ENCODE measurements at places on chromosomes 16 and 17.

DNA sequence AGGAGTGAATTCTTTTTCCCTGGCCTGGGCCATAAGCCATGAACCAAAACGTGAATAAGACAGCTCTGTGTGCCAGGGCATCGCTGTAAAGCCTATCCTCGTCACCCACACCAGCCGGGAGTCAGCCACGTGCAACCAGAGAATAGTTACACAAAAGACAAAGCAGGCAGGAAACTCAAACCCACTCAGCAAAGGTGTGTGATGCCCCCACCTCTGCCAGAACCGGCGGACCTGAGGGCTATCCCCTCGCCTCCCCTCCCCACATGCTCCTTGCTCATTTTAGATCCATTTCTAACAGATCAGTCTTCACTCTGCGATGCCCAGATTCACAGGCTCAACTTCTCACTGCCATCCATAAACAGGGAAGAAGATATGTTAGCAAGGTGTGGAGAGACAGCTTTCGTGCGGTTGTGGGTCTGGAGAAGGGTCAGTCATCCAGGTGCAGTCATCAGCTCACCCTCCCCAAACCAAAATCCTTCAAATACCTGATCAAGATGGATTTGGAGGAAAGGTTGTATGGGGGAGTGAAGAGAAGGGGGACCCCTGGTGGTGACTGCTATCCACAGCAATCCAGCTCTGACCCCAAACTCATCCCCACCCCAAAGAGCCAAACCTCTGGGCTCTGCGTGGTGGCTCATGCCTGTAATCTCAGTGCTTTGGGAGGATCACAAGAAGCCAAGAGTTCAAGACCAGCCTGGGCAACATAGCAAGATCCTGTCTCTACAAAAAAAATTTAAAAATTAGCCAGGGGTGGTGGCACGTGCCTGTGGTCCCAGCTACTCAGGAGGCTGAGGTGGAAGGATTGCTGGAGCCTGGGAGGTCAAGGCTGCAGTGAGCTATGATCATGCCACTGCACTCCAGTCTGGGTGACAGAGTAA, 219.2 kb downstream of the C16orf78 start:
- DNase-seq: no peak

DNA sequence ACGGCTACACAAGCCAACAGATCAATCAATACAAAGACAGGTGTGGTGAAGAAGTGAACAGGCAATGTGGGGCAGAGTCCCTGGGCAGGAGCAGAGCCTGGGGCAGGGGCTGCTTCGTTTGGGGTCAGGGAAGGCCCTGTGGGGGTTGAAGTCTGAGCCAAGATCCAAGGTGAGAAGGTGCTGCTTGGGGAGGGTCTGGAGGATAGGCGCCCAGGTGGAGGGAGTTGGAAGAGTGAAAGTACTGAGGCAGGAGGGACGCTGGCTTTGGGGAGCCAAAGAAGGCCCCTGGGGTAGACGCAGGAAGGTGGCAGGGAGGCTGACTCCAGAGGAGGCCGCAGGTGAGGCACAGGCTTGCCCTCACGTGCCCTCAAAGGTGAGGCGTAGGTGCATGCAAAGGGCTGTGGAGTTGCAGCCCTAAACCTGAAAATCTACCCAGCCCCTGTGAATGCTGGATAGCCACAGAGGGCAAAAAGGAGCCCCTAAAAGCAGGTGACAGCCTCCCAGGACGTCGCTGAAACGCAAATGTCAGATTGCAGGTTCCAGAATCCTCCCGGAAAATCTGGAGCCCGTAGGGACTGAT, 33.3 kb downstream of the WFDC1 start:
- no peak for DNase-seq

DNA sequence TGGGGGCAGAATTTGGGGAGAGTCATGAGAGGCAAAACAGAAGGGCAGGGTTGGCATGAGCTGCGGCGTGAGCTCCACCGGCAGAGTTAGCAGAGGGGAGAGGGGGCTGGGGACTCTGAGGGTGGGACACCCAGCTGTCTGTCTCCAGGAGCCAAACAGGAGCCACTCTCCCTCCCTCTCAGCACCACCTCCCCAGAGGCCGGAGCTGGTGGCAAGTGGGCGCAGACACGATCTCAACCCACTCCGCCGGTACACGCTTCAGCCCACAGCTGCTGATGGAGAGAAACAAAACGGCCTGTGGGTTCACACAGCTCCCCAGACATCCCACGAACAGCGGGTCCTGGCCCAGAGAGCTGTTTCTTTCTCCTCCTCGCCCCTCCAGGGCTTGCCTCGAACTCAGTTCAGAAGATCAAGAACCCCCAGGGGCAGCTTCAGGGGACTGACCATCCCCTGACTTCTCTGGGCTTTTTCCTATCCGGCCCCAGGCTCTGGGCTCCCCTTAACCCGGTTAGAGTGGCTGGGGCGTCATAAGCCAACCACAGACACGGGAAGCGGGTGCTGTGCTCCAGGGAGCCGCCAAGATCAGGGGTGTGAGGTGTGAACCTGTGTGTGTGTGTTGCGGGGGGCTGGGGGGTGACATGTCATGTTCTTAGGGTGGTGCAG, 7.6 kb downstream of the RHBDF2 start:
- no peak for DNase-seq

DNA sequence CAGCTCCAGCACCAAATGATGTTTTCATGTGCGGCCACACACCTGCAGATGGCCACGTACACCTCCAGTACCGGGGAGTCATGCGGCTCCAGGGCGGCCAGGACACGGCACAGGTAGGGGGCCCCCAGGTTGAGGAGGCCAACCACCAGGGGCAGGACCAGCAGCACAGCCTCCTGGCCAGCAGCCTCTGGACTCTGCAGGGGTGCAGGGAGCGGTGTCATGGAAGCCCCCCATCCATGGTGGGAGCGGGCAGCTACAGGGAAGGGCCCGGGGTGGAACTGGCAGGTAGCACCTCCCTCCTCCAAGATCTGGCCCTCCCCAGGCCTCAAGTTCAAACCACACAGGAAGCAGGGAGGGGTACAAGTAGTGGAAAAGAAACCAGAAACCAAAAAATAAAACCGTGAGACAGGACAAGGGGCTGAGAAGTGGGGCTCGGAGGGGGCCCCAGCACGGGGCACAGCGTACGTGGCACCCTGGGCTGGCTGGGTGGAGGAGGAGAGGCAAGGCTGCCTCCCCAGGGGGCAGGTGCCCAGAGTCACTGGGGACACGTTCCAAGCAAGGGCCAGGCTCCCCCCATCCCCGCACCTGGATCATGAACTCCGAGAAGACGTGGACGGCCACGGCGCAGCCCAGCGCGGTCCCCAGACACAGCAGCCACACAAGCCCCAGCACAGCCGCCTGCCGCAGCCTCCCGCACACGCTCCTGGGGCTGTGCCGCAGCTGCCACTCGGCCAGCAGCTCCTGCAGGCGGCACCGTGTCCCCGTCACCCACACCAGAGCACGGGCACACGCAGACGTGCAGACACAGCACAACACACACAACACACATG, 7.4 kb downstream of the TMC6 start:
- DNase-seq: no peak

DNA sequence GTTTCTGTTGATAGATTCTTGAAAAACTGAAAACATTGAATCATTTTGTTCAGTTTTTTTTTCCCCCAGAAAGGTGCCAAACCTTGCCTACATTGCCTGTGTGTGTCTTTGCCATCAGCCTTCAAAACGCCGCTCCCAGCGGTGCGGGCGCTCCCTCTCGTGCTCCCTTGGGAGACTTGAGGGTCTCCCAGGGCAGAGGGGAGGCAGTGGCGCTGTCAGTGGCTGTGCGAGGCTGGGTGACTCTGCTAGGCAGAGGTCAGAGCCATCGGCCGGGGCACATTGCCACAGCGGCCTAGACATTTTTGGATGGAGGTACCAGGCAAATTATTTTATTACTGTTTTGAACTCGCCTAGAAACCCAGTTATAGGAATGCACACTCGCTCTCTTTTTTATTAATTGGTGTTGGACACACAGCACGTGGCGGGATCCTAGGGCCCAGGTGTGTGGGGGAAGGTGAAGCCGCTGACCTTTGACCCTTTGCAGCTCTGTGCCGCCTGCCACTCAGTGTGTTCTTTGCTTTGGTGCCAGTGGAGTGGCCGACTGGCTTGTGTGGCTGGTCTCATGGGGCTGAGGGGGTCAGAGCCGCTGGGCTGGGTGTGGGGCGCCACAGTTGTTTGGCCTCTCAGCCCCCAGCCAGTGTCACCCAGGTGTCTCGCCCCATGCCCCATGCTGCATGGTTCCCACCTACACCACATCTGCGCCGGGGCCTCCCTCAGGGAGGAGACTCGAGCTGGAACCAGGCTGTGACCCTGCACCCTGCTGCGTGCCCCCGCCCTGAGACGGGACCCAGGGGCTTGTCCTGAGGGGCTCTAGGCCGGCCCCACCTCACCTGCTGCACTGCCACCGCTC, 115.7 kb downstream of the BANP start:
- DNase-seq: no peak

DNA sequence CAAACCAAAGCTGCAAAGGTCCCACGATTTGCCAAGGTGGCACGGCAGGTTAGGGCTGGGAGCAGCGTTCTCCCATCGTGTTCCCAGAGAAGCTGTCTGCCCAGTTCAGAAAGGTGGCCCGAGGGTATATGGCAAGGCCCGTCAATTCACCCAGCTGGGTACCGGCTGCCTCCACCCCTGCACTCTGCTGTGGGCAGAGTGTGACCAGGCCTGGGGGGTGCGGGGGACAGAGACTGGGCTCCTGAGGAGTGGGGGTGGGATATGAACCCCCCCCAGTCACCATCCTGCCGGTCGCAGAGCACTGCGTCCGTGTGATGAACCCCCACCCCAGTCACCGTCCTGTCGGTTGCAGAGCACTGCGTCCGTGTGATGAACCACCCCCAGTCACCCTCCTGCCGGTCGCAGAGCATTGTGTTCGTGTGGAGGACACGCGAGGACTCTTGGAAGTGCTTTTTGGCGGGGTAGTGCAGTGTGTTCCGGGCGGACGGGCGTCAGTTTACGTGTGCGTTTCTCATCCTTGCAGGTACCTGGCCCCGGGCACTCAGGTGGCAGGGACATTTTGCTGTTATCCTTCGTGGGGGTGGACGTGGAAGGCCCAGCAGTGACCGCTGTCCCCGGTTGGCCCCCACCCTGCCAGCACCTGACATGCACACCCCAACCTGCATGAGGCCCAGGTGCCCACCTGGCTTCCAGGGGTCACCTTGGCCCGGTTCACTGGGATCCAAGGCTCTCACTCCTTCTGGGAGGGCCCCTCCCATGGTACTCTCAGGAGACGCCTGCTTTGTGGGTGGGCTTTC, 2.7 kb upstream of the FASN start:
- DNase-seq: no peak

- DNase-seq: no peak
Measured at GRCh38 chr17:15257796-15258512, 7.2 kb downstream of the PMP22 start.

- DNase-seq: no peak
Measured at GRCh38 chr17:33936764-33937163, 318.3 kb upstream of the CCL2 start.

- DNase-seq: no peak
Measured at GRCh38 chr17:42530952-42531454, 5.0 kb upstream of the NAGLU start.

DNA sequence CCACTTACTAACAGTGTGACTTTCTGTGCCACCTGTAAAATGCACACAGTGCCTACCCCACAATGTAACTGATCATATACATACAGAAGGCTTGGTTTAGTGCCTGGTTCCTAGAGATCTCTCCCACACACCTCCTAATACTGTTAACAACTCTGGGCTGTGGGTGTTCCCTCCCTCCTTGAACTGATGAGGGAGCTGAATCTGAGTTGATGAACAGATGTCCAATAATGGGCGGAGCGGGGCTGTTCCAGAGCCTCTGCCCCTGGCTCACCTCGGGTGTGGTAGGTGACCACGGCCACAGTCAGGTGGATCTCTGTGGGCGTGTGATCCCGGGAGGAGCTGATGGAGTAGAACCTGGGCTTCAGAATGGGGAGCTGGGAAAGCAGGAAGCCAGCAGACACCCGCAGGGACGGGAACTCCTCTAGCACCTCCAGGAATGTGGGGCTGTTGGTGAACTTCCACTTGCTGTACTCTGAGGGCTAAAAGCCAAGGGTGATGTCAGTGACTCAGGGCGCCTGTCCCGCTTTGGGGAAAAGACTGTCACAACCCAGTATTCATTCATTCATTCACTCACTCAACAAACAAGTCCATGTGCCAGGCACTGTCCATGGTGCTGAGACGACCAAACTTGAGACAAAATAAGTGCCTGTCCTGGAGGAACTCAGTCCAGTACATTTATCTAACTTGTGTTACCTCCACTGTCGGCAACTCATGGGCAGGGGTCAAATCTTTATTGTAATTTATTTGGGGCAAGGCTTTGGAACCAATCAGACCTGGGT, 37.6 kb downstream of the NOS2 start:
- no peak for DNase-seq

GRCh38 chr17:18025945-18026776, 12.8 kb downstream of the ATPAF2 start:
- DNase-seq: no peak
